ENCODE measurements at places on chromosomes 4 and X.

GRCh38 chr4:25792200-25792791 is 70.5 kb downstream of the SEL1L3 start:
- DNase-seq: peak; percentile 66

- peak; percentile 3 for DNase-seq
Measured at GRCh38 chr4:174259580-174259979, 23.9 kb downstream of the FBXO8 start.

GRCh38 chrX:14354521-14354920 is 174.8 kb upstream of the GLRA2 start:
- no peak for DNase-seq

GRCh38 chr4:54625391-54625790 is 32.4 kb upstream of the KIT start:
- DNase-seq: no peak

- no peak for DNase-seq
Measured at GRCh38 chrX:153522259-153522658, 4.8 kb downstream of the ATP2B3 start.

- DNase-seq: no peak
Measured at GRCh38 chr4:38146383-38146782, 186.2 kb downstream of the PTTG2 start.

DNA sequence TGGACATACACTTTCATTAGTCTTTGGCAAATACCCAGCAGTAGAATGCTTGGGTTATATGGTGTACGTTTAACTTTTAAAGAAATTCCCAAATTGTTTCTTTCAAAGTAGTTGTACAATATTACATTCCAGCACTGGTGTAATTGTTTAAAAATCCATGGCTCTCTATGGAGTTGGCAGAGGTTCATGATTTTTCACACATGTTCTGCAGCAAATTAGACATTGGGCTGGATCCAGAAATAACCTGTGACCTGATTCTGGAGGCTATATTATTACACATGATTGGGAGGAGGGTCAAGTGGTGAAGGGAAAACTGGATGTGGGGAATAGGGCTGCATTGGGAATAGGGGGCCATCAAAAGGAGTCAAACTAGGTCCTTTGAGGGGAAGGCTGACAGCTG is 41.9 kb downstream of the MAMLD1 start:
- DNase-seq: no peak

GRCh38 chr4:153115322-153116290 is 88.6 kb upstream of the TRIM2 start:
- peak; percentile 6 for DNase-seq

GRCh38 chr4:141255016-141255415 is 34.3 kb downstream of the ZNF330 start:
- no peak for DNase-seq

DNA sequence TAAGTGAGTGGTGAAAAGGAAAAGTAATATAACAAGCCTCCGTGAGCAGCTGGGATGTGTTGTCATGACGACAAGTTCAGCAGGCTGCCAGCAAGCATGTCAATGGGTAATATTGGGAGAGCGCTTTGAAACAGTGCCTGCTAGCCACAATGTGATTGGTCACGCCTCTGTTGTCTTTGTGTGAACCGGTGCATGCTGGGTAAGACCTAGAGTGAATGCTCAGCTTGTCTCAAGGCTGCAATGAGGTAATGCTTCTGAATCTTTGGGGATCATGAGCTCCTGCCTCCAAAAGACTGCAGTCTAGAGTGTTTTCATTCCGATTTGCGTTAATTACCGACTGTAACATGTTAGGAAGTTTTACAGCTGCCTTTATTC is 54.9 kb downstream of the STOX2 start:
- DNase-seq: peak; percentile 11

GRCh38 chrX:43728966-43729365 is 72.9 kb downstream of the MAOA start:
- no peak for DNase-seq

- DNase-seq: no peak
Measured at GRCh38 chrX:20212486-20213089, 54.1 kb downstream of the RPS6KA3 start.

DNA sequence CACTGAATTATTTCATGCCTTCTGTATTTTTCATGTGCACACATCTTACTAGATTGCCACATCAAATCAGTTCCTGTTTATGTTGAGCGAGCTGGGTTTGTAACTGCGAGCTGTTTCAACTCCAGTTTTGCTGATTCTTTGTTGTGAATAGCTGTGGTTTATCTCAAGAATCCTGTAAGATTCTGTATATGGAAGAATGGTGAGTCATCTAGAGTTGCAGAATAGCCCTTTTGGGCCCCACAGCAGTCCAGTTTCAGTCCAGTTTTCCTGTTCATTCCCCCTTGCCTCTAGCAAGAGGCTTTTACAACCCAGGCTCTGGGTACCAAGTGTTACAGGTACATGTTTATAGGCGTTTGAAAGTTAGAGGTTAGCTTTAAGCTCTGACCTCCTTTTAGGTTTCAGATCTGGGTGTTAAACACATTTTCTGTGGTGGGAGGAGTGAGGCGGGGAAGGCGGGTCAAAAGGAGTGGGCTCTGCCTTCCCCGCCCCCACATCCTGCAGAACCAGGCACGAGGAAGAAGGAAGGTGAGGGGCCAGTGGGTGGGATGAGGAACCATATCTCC is 32.7 kb downstream of the TBC1D14 start:
- no peak for DNase-seq

DNA sequence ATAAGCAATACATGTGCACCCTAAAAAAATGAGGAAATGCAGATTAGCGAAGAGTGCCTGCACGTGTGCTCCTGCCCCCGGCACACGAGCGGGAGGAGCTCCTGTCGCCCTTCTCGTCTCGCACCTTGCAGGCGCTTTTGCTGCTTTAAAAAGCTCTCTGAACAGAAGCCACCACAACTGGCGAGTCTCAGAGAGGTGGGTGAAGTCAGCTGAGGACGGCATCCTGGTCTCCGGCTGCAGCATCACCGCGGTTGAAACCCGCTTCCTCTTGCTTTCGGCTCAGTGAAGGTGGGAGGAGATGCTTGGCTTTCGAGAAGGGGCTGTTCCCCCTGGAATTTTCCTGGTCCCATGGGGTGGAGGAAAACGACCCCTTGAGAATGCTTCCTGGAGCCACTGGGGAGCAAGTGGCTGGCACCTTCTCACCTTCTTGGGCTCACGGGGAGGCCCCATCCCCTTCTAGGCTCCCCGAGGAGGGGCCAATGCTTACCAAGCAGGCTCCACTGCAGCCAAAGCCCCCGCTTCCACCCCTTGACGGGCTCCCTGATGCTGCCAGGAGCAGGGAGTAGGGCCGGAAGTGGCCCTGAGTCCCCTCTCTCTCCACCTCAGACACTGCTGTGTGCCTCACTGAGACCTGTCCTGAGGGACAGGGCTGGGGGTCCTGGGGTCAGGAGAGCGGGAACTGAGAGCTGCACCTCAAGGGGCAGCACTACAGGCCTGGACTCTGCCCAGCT is 29.2 kb upstream of the MXD4 start:
- DNase-seq: no peak

GRCh38 chr4:78293348-78293747 is 236.2 kb downstream of the FRAS1 start:
- DNase-seq: no peak

- peak; percentile 88 for DNase-seq
Measured at GRCh38 chrX:44698357-44698756, 145.5 kb upstream of the DUSP21 start.

DNA sequence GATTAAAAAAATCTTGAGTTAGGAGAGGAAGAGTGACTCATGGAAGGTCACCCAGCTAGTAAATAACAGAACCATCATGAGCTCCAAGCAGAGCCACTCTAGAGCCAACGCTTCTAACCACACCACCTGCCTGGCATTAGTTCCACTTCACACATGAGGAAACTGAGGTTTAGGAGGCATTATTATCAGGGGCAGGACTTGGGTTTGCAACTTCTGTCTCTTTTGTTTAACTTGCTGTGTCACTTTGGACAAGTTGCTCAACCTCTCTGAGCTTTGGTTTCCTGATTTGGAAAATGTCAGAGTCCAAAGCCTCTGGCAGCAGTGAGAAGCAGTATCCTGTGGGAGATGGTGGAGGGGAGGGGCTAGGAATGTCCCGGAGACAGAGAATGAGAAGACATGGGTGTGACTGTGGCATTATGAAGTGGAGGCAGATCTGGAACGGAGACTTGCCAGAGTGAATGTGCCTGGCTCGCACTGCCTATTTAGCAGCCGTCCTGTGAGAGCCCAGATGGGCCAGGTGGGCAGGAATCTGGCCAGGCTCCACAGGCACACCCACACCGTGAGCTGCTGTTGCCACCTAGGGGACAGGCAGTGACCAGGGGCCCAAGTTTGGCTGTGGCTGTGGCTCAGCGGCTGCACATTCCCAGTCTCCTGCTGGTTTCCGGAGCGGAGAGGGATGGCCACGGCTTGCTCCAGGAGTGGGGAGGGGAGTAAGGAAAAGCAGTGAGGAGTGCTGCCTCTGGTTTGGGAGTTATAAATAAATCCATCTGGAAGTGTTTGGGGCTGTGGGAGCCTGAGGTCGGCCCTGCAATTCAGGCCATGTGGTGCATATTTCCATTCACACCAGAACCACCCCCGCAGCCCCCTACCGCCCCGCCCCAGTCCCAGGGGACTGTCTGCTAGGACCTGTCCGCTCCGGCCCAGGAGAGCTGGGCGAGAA is 93.4 kb downstream of the NHSL2 start:
- no peak for DNase-seq

DNA sequence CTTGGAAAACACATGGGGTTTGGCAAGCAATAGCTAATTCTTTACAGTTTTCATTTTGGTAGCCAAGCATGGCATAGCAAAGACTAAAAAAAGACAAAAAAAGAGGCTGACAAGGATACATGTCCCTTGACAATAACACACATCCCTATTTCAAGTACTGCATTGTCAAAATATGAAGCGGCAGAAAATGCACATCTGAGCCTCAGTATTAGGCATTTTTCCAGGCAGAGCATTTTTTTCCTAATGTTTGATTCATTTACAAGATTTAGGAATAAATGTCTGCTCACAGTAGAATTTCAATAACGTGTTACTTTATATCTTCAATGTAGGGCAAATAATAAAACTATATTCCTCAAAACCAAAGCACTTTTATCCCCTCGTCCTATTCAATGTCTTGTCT is 216.3 kb upstream of the PCDH18 start:
- DNase-seq: no peak

DNA sequence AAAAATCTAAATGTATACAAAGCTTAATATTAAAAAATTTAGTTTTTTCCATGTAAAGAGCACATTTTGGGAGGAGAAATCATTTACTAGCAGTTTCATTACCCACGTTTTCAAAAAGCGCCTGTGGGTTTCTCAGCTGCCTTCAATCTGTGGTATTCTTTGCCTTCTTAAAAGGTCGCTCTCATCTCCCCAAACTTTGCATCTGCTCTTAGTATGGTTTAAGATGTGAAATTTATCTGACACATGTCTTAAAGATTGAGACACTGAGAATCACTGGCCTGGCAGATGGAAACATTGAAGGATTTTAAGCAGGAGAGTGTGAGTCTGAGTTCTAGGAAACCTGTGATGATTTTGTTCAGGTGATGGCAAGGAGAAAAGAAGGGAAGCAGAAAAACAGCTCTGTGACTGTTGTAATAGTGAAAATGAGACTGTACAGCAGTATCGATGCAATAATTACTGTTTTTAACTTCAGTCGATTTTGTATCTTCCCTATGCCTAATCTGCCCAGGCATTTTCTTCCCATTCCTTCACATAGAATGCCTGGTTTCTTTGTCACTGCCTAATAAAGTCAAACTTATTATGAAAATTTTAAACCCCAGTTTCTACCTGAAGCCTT is 75.9 kb downstream of the PAQR3 start:
- no peak for DNase-seq

GRCh38 chr4:105352826-105353225 is 121.0 kb downstream of the PPA2 start:
- no peak for DNase-seq

GRCh38 chrX:126164226-126164625 is 1.9 kb downstream of the DCAF12L2 start:
- DNase-seq: no peak

DNA sequence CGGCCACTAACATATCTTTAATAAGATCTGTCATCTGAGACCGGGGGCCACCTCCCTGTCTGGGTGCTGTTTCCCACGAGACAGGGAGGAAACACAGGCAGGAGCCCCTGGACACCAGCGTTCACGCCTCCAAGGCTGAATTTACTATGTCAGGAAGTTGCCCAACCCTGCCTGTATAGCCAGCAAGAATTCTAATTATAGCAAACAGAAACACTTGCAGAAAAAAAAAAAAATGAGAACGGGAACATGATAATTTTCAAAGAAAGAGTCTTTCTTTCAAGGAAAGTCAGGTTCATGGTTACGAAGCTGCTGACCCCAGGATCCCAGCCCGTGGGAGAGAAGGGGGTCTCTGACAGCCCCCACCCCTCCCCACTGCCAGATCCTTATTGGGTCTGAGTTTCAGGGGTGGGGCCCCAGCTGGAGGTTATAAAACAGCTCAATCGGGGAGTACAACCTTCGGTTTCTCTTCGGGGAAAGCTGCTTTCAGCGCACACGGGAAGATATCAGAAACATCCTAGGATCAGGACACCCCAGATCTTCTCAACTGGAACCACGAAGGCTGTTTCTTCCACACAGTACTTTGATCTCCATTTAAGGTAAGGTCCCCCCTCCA is at the start of gene IL3RA:
IL3RA (plus strand) TSS at position 455 of the 613 bp plus-strand sequence. CDS start 4,981 bp downstream, outside the sequence.
- DNase-seq: no peak
